ENCODE measurements at places on chromosomes 5 and 9.

- no peak for DNase-seq
These were observed 183.5 kb downstream of the ROR2 start for GRCh38 chr9:91766315-91767069.

DNA sequence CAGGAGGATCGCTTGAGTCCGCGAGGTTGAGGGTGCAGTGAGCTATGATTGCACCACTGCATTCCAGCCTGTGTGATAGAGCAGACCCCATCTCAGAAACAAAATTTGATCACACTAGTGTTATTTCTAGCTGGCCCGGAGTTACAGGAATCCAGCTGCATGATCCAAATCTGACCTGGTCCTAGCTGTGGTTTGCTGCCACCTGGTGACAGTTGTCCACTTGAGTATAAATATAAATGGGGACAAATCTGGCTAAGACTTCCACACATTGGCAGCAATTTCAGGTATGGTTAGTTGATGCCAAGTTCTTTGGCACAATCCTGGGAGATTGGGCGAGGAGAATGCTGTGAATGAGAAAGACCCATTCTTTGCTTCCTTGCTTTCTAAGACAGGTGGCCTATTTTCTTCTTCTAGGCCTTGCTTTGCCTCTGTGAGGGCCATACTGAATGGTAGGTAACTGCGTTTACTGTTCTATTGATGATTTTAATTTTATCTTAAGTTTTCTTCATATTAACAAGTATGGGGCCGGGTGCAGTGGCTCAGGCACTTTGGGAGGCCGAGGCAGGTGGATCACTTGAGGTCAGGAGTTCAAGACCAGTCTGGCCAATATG, 35.4 kb downstream of the UBE2R2 start:
- peak; percentile 61 for DNase-seq

- DNase-seq, result no peak
These were observed 55.0 kb downstream of the TNPO1 start for GRCh38 chr5:72871366-72872024.

- no peak for DNase-seq
These were observed 31.4 kb downstream of the CFAP77 start for GRCh38 chr9:132441404-132441803.

DNA sequence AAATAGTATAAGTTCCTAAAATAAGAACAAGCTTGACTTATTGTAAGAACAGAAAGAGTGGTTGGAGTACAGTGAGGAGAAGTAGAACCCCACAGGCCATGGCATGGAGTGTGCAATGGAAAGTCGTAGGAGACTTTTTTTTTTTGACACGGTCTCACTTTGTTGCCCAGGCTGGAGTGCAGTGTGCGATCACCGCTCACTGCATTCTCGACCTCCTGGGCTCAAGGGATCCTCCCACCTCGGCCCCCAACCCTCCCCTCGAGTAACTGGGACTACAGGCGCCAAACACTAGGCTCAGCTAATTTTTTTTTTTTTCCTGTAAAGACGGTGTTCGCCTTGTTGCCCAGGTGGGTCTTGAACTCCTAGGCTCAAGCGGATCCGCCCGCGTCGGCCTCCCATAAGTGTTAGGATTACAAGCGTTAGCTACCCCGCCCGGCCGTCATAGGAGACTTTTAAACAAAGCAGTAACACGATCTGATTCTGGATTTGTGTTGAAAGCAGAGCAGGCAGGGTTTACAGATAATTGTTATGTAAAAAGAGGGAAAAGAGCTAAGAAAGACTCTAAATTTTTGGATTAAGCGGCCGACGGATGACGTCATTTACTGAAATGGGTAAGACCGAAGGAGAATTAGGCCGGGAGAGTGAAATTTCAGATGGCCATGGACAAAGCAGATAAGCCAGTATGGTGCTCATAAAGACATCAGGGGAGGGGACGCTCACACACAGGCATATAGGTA, 752 bp downstream of the TSTD2 start:
- no peak for DNase-seq

GRCh38 chr5:2187156-2187555, 304.4 kb upstream of the IRX4 start:
- DNase-seq, result no peak

DNA sequence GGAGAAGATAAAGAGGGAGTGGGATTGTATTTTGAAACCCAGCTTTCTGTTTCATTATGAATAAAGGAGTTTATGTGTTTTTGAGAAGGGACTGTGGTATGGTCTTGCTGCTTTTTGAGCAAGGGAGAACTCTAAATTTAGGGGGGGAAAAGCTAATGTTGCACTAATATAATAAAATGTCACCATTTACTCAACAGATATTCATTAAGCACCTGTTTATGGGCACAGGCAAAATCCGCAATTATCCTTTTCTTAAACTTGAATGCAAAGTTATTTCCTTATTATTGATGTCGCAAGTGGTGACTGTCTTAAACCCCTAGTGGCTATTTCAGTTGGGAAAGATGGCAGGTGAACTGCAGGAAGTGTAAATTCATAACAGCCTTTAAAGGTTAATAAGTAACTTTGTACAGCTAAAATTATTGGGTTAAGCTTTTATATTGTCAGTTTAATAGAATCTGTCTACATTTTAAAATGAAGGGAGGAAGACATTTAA, 1.5 kb downstream of the CDC42SE2 start:
- peak; percentile 57 for DNase-seq

GRCh38 chr5:108361771-108362170, 20.1 kb downstream of the FBXL17 start:
- DNase-seq, result no peak

DNA sequence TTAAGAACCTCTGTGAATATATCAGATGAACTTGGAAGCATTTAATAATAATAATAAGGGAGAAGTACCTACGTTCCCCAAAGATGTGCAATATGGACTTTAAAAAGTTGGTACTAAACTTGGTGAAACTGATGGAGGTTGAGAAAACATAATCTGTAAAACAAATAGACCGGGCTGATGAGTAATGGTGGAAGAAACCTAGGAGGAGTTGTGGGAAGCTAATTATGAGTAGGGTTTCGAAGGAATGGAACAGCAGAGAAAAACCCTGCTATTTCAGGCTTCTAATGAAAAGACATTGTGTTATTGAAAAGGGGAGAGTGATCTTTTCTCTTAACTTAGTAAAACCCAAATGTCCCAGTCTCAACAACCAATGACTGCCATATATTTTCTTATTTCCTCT, 229.3 kb downstream of the PCSK1 start:
- DNase-seq, result no peak

DNA sequence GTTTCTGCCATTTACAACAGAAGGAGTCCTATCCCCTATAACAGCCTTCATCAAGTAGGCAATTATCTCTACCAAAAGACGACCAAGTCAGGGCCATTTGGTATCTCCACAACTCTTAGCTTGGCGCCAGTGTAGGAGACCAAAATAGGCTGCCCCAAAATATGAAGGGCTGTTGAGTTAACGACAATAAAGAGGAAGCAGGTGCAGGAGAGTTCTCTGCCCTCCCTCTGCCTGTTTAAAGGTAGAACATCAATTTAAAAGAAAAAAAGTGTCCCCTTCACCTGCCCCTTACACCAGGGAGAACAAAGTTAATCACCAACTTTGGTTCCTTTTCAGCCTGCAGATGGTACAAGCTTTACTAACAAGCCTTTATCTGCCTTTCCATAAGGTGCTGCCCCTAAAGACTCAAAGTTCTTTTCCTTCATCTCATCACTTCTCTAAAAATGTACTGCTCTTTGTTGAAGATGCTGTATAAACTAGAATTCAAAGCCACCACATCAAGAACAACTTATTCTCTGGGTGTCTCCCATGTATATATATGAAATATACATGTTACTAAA, 33.3 kb downstream of the PPP1R2B start:
- DNase-seq, result no peak

- no peak for DNase-seq
These were observed 97.9 kb downstream of the YIPF5 start for GRCh38 chr5:144072518-144072927.

DNA sequence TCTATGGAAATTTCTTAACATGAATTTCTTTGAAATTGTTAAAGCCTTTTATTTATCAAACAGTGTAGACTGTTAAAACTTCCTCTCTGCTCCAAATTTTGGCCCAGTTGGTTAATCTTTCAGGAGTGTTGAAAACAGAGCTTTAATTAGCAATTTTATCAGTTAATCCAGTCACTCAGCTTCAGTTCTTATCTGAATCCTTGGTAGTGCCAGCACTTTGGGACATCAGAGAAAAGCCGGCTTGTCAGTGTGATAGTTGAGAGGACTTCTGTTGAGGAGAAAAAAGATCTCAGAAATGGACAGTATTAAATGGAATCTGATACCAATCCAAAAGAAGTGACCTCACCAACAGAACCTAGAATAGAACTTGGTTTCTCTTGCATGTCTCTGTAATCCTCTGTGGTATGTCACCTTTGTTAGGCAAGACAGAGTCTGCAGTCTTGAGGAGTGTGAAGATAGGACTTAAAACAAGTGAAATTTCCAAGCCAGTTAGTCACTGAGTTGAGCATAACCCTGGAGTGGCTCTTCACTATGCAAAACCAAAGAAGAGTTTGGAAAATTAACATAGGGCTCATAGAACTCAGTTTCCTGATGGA, 251.8 kb downstream of the NNT start:
- DNase-seq, result no peak

DNA sequence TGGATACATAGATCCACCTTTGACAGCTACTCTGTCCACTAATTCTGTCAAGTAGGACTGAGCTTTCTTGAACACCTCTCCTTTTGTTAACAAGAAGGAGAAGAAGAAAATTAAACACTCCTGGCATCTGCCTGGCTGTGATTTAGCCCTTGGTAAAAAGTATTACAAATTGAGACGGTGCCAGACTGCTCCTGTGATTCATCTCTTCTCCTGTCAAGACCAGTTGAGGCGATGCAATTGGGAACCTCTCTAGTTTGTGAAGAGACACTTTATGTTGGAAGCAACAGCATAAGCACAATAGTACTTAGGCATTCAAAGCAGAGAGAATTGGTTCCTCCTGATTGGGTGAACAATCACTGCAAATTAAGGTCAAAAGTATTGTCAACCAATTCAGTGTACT, 72.7 kb downstream of the GHR start:
- no peak for DNase-seq

DNA sequence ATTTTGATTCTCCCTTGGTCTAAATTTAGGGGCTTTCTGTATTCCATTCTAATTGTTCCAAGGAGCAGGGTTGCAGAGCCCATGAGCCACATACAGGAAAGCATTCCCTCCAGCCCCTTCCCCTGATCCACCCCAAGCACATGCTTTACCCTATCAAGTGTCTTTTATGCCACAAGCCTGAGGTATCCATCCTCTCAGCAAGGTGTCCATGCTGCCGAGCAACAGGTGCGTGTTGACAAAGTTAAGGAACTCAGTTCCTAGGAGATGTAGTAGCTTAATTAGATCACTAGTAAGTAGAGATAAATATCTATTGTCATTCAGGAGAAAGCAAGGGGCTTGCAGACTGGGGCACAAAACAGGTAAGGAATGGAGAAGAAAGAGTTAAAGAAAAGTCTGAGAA, 57.8 kb downstream of the FEM1C start:
- DNase-seq, result no peak

DNA sequence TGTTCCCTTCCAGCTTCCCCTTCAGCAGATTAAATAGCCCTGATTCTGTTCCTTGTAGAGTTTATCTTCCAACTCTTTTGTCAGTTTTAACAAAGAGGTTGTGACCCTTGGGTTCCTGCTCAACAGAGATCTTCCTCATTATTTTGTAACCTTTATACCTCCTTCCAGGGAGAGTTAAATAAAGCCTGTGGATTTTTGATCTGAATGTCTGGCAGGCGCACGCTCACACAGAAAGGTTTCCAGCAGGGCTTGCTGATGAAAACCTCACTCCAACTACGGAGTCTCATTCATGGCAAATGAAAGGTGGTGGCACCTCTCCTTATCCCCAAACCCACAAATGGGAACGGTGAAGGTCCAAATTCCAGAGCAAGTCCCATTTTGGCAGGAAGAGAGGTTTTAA, 129.0 kb downstream of the SREK1 start:
- no peak for DNase-seq

DNA sequence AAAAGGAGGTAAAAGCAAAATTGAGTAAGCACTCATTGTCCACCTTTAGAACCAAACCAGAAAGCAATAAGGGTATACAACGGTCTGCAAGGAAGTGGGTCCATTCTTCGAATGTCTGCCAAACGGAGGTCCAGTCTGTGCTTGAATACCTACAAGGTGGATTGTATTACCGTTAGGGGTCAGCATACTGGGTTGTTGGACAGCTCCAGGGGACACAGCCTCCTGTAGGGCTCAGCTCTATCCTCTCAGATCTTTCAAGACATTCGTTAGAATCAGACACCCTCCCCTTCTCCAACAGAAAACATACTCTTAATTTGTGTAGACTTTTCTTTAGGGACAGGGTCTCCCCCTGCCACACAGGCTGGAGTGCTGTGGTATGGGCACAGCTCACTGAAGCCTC, 5.5 kb downstream of the ASTN2 start:
- DNase-seq, result no peak

- no peak for DNase-seq
These were observed 42.8 kb upstream of the EGFL7 start for GRCh38 chr9:136619742-136620440.

DNA sequence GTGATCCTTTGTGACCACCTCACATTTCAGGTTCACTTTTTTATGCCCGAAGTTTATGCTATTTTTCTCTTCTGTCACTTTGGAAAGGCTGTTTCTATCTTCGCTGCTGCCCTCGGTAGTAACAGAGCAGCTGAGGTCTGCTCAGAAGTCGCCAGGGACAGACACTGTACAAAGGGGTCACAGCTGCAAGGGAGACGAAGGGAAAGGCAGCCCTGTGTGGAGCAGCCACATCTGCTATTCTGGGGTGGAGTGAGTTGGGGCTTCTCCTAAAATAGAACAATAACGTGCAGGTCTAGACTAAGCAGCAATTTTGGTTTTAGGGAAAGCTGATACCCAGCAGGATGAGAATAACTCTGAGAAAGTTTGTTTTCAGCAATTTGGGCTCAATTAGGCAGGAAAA, 72.5 kb downstream of the ACTL7B start:
- DNase-seq, result no peak

DNA sequence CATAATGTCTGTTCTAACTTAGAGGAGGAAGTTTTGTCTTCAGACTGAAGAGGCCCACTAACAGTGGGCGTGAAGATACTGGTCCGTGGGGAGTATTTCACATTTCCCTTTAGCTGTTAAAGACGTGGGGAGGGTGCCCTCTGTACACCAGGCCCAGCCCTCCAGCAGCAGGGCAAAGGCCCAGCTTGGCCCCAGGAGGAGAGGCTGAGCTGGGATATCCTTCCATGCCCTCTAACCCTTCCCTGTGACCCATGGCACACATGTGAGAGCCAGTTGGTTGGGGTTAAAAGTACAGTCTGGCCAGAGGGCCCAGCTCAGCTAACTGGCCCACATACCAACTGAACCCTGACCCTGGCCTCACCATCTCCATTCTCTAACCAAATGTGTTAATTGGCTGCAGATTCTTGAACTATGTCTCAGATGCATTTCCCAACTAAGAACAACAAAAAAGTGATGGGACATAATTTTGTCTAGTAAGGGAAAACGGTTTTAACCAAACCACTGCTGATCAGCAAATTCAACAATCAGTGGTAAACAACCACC, 74.4 kb downstream of the LHFPL2 start:
- DNase-seq, result no peak

DNA sequence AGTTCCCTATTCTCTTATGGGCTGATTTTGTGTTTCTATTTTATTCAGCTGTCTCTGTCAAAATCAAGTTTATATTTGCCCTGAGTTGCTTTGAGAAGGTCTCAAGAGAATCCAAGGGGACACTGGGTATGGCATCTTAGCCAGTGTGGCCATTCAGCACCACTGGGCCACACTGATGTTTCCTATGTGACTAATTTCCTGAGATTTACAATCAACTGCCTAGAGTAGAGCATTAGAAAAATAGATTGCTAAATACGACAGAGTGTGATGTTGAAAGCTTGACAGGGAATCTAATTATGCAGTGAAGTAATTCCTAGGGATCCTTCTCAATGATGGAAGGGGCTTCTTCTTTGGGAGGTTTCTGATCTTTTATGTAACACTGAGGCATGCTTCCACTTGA, 141.7 kb downstream of the SV2C start:
- no peak for DNase-seq
